ENCODE measurements at places on chromosomes 13 and 19. TPM values are rescaled to one million over a fixed set of nuclear protein-coding genes. Genes with fewer than 3 reads are reported as not detected.

Gene RGS9BP
- not detected for total RNA-seq

Gene ATP4A
- not detected for total RNA-seq

DNA sequence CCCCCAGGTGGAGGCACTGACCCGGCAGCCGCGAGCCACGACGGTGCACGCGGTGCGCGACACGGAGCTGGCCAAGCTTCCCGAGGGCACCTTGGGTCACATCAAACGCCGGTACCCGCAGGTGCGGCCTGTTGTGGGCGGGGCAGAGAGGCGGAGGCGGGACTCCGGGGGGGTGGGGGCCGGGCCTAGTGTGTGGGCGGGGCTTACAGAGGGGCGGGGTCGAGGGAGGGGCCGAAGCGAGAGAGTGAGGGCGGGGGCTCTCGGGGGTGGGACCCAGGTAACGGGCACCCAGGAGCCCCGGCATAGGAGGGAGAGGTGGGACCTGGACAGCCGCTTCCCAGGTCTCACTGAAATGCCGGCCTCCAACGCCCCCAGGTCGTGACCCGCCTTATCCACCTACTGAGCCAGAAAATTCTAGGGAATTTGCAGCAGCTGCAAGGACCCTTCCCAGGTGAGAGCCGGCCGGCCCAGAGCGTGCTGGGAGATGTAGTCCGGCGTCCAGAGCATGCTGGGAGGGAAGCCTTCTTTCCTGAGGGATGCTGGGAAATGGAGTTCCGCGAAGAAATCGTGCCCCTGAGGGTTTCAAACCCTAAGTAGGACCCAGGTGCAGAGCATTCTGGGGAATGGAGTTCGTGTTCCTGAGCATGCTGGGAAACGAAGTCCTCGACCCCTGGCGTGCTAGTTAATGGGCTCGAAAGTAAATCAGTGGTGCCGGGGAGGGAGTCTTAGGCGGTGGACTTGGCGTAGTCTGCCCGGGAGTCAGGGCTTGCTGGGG is 15.7 kb downstream of the PNPLA6 start:
- peak; percentile 69 for DNase-seq

Gene MRPL4
- 75.4 TPM for total RNA-seq

- DNase-seq: no peak
Measured at GRCh38 chr19:33634361-33635091, 12.8 kb downstream of the CHST8 start.

DNA sequence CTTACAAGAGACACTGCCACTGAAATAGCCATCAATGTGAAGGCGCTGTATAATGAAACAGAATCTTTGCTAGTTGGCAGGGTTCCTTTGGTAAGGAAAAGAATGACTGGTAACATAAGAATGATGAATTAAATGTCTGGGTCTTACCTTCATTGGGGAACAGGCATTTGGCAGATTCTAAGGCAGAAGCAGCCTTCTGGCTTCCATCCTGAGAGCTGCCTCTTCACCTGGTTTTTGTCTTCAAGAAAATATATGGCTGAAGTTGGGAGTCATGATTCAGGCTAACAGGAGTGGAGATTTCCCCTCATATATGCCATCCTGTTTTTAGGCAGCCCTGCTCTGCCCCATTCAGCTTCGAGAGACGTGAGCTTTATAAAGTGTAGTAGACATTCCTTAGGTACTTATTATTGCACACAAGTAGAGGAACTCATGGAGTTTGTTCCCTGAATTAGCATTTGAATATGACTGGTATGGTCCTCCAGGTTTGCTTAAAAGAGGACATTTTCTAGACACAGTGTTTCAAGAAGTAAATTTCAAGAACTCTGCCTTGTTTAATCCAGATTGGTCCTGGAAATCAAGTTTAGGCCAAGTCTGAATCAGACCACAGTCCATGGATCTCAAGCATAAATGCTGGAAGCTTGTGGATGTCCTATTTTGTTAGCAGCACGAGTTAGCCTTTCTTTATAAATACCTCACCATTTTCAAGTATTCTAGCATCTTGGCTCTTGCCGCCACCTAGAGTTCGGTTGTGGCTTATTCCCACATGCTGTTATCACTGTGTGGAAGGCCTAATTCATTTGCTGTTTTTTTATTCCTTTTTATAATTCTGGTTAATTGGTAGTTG is 56.2 kb upstream of the AKAP11 start:
- peak; percentile 28 for DNase-seq

Gene RNF113B
- total RNA-seq: not detected

GRCh38 chr13:46675016-46675415 is 121.9 kb downstream of the ESD start:
- no peak for DNase-seq

Gene HTR2A
- total RNA-seq: 0.11 TPM

DNA sequence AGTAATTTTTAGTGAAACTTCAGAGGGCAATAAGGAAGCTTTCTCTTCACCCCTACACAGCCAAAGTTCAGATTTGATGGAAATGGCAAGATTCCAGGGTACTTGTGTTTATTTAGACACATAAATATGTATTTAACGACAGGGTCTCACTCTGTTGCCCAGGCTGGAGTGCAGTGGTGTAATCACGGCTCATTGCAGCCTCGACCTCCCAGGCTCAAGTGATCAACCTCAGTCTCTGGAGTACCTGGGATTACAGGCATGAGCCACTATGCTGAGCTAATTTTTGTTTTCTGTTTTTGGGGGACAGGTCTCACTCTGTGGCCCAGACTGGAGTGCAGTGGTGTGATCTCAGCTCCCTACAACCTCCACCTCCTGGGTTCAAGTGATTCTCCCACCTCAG is 2.0 kb upstream of the SYCE2 start:
- no peak for DNase-seq

DNA sequence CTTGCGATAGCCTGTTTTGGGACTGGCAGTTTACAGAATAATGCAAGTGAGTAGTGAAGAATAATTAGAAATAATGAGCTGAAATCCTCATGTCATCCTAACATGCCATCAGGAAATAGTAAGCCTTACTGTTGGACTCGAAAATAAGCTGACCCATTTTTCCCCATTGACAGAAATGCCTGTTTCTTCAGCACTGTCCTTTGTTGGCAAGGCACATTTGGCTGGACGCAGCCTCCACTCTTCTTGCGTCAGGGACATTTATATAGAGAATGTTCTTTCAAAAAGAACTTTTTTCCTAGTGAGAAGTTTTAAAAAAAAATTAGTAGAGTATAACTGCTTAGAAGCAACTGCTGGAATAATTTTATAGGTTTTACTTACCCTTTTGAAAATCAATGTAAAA is 47.1 kb downstream of the ARHGAP35 start:
- no peak for DNase-seq

GRCh38 chr19:1026783-1027649 is 608 bp downstream of the CNN2 start:
- DNase-seq: no peak

- DNase-seq: no peak
Measured at GRCh38 chr19:30419568-30420180, 47.5 kb downstream of the ZNF536 start.

Gene NOVA2
- 25.6 TPM for total RNA-seq

DNA sequence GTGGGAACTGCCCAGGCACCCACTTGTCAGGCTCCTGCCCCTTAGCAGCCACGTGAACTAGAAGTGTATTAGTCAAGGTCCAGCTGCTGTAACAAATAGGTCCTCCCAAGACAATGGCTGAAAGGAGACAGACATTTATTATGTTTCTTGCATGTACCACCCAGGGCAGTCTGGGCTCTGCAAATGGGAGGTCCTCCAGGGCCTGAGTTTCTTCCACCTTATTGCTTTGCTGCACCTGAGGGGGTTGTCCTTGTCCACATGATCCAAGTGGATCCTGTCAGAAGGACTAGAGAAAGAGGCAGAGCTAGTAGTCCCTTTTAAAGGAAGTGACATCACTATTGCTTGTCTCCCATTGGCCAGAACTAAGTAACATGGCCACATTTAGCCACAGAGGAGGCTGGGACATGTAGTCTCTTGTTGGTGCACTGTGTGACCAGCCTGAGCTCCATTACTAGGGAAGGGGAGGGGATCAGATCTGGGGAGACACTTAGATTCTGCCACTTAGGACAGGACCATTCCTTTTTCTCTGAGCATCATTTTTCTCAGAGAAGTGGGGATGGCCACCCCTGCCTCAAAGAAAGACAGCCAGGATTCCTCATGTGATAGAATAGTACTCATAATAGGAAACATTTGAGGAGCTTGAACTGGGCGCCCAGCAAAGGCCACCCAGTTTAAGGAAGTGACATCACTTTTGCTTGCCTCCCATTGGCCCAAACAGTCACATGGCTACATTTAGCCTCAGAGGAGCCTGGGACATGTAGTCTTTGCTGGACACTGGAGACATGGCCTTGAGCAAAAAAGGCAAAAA is 15.1 kb downstream of the CC2D1A start:
- DNase-seq: no peak

Gene GPC6
- total RNA-seq: 13.4 TPM

Gene TTC9B
- total RNA-seq: 1.7 TPM

Gene ZNF254
- total RNA-seq: 37.6 TPM

DNA sequence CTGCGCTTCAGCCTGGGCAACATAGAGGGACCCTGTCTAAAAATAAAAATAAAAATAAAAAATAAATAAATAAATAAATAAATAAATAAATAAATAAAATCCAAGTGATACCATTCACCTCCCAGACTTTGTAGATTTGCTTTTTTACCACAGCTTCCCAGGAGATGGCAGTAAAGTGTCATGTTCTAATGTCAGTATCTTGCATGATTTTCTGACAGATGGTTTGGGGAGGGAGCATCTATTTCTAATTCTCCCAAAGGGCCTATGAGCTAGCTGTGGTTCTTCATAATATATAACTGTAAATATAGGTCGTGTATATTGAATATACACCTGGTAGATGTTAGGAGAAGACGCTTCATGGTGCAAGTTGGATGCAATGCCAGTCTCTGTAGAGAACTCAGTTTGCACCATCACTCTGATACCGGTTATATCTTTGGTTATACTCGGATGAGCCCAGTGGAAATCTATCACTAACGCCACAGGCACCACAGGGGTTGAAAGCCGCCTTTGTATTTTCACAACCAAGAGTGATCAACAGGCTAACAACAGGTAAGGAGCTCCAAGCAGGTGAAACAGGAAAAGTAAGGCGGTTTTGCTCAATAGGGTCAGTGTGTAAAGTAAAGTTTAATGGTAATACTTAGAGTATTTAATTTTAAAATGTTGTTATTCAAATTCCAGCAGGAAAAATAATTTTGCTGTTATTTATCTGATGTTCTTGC is 13.9 kb downstream of the APLP1 start:
- DNase-seq: no peak

Gene CEACAM3
- total RNA-seq: not detected

Gene SLC5A5
- not detected for total RNA-seq

DNA sequence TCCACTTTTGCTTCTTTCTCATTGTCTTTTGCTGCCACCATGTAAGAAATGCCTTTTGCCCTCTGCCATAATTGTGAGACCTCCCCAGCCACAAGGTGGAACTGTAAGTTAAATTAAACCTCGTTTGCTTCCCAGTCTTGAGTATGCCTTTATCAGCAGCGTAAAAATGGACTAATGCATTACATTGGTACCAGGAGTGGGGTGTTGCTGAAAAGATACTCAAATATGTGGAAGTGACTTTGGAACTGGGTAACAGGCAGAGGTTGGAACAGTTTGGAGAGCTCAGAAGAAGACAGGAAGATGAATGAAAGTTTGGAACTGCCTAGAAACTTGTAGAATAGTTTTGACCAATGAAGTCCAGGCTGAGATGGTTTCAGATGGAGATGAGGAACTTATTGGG is 115.2 kb downstream of the B3GLCT start:
- DNase-seq: no peak

Gene ONECUT3
- total RNA-seq: 0.93 TPM

DNA sequence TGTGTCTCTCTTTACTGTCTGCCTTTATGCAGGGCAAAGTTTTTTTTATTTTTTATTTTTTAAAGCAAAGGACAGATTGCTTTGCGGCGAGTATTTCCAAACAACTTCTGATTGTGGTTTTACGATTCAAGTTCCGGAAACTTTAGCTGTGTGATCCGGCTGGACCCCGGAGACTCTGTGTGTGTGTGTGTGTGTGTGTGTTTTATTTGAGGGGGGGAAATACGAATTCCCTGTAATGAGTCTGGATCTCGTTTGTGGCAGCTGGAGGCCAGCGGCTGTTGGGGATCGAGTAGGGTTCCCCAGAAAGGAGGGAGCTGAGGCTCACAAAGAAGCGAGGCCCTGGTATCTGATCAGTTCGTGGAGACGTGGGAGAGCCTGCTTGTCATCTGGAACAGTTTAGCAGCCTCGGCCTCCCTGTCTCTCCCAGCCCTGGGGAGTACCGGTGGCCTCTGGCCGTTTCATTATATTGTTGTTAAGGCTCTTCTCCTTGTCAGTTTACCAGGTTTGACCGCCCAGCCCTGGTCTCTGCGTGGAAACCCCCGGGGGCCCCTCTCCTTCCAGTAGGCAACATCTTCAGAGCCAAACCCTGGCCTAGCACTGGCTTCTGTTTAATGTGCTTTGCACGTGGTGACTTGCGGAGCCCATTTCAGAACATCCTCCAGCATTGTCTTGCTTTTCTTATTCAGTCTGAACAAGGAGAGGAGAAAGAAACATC is 1.3 kb downstream of the FARP1 start:
- peak; percentile 11 for DNase-seq

- DNase-seq: no peak
Measured at GRCh38 chr13:57935965-57936364, 304.4 kb downstream of the PCDH17 start.

DNA sequence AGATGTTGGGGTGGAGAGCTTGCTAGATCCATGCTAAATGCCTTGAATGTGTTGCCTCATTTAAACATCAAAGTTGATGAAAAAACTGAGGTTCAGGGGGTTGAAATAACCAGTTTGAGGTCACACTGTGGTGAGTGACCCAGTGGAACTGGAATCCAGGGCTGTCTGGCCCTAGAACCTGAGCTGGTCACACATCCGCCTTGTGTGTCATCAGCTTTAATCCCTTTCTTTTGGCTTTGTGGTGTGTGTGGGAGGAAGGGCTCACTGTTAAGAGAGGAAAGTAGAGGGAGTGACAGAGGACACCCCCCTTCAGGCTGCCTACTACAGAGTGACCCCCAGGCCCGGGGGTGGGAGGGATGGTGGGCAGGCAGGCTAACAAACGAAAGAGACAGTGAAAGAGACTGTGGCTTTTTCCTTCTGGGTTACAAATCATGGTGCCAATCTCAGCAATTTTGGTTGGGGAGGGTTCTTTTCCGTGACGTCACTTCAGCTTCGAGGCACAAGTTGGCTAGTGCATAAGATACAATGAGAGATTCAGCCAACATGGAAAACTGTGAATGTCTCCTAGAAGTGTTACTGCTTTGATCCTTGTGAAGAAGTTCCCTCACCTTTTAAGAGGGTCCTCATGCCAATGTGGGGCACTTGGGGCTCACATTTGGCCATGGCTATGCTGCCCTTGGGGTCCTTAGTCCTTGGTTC is 164.9 kb downstream of the DLEU7 start:
- no peak for DNase-seq

Gene ZNF443
- total RNA-seq: 9.9 TPM

DNA sequence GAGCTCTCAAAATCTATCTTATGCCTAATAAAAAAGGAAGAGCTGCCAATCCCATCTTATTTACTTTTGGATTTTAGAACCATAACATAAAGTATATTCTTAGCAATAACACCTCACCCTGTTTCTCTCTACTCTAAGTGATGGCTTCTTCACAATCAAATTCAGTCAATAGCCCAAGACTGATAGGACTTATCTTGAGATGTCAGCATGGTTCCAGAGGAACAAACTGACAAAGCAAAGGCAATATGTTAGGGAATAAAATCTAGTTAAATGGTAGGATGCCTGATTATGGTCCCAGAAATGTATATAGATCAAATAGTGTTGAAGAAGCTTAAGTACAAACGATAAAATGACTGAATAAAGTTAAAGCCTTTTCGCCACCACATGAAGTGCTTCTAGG is 36.3 kb downstream of the DACH1 start:
- no peak for DNase-seq

- DNase-seq: no peak
Measured at GRCh38 chr19:49132974-49133609, 13.7 kb downstream of the PPFIA3 start.

- DNase-seq: no peak
Measured at GRCh38 chr13:28718196-28718542, 601 bp downstream of the SLC46A3 start.

All from neural crest cell (in vitro differentiated cells).